ENCODE measurements at places on chromosomes 7 and 10. TPM values are rescaled to one million over a fixed set of nuclear protein-coding genes. Genes with fewer than 3 reads are reported as not detected.
A peak's percentile ranks its signal among the peaks of the same experiment; 100 is the strongest.

GRCh38 chr7:18387191-18387735, 108.3 kb upstream of the HDAC9 start:
- DNase-seq: no peak
- H3K27ac ChIP-seq: no peak overlapping the region
- H3K4me1 ChIP-seq: no peaks in the 10 kb centered on the region

GRCh38 chr10:15518250-15518649, 147.2 kb upstream of the FAM171A1 start:
- H3K4me3 ChIP-seq: no peak overlapping the region
- H3K27ac ChIP-seq: no peak overlapping the region
- no peaks in the 10 kb centered on the region for H3K36me3 ChIP-seq
- H3K27me3 ChIP-seq: peaks cover 11% of the 10 kb centered on the region
- H3K4me1 ChIP-seq: no peaks in the 10 kb centered on the region

DNA sequence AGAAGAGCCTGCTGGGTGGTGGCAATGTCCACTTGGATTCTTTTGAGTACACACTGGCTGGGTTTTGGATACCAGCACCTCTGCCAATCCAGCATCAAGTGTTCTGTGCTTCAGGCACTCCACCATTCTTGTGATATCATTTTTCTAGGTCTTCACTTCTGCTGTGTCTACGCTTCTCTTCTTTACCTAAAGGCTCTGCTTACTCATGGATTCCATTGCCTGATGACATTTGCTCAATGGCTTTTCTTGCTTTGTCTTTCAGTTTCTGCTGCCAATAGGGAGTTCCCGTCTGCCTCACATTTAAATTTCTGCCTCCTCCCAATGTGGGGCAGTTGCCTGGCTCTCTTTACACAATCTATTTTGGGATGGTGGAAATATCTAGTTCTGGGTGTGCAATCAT, 12.7 kb upstream of the PAPSS2 start:
- no peak for DNase-seq
- H3K27me3 ChIP-seq: peaks cover 6% of the 10 kb centered on the region
- H3K4me3 ChIP-seq: no peak overlapping the region
- no peaks in the 10 kb centered on the region for H3K36me3 ChIP-seq
- H3K27ac ChIP-seq: no peak overlapping the region

DNA sequence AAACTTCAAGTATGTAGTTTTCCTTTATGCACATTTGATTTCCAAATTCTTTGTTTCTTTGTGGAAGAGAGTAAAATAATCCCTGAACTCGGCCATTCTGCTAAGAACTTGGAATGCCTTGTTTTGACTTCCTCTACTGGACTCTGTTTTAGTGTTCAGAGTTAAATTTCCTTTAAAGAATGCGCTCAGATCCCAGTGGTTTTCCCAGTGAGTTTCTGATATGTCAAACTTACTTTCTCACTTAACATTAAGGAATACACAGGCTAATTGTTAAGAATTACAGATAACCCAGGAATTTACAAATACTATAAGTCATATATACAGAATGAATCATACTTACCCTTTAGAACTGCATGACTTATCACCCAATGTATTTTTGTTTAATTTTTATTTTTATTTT, 1067.6 kb upstream of the CELF2 start:
- H3K36me3 ChIP-seq: no peaks in the 10 kb centered on the region
- no peaks in the 10 kb centered on the region for H3K4me1 ChIP-seq
- H3K27me3 ChIP-seq: no peaks in the 10 kb centered on the region
- no peak overlapping the region for H3K4me3 ChIP-seq
- DNase-seq: no peak

- H3K4me1 ChIP-seq: peaks cover 19% of the 10 kb centered on the region
- no peaks in the 10 kb centered on the region for H3K27me3 ChIP-seq
- H3K27ac ChIP-seq: peak overlapping the region; percentile 64
- H3K36me3 ChIP-seq: no peaks in the 10 kb centered on the region
- peak overlapping the region; percentile 63 for H3K4me3 ChIP-seq
Measured at GRCh38 chr10:44974628-44975430, 3.8 kb downstream of the DEPP1 start.

ADRB1 gene
- total RNA-seq: 0.20 TPM

SDK1 gene
- 0.05 TPM for total RNA-seq

All from activated CD4-positive, alpha-beta memory T cell treated with anti-CD3 and anti-CD28 coated beads, Interleukin-2, amount 10 ng/mL, durations not matched to agents 7 days and 5 days (primary cell).